HCT116 (cell line): ENCODE measurements at places on chromosomes 6 and 20.
A peak's percentile ranks its signal among the peaks of the same experiment; 100 is the strongest.

- DNase-seq, result no peak
Observed at GRCh38 chr6:38522322-38522721, 117.4 kb downstream of the BTBD9 start.

- DNase-seq, result peak; percentile 27
Observed at GRCh38 chr6:157688960-157689599, 134.0 kb upstream of the SNX9 start.

GRCh38 chr6:33276581-33276863 is 401 bp upstream of the B3GALT4 start:
- DNase-seq, result no peak

- DNase-seq, result no peak
Observed at GRCh38 chr6:158923805-158924498, 76.0 kb downstream of the RSPH3 start.

DNA sequence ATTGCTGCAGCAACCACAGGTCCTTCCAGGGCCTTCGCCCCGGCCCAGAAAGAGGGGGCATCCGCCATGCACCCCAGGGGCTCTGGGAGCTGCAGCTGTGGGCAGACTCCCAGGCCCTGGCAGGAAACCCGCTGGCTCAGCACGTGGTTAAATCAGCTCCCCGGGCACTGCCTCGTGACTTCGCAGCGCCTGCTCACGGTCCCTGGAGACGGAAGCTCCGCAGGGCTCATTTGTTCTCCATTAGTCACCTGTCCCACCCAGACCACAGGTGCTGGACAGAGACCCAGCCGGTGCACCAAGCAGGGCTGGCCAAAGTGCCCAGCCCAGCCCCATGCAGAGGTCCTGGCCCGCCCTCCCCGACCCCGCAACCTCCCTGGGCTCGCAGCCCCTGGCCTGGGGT is 14.7 kb downstream of the KCNQ2 start:
- no peak for DNase-seq

DNA sequence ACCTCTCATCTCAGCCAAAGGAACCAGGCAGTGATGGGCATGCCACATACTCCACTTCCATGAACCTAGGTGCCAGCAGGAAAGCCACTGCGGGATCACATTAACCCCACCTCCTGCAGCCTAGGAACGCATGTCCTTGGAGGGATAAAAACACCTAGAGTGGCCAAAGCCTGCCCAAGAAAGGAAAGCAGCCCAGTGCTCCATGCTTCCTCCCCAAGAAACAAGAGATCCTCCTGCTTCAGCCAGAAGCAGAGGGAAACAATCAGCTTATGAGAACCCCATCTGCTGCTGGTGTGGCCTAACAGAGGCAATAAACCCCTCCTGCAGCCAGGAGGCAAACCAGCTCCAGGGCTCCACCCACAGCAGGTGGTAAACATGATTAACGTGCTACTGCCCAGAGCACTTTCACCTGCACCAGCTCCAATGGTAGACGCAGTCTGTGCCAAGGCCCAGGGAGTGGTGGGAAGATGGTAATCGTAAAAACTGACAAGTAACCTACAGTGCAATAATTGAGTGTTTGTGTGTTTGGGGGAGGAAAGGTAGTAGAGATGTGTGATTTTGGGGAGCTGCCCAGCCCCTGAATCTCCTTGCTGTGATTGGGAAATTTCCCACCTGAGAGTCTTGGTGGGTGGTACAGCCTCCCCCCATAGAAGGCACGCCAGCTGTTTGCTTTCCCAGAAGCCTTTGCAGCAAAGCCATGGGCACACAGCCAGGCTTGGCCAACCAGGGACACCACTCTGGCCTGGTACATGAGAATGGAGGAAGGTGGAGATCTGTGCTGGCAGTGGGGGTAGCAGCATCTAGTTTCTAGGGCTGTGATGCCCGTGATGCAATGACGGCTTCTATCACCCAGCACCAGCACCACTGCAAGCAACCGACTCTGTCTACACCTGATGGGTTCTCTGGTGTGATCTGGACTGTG is 50.6 kb upstream of the TBC1D7 start:
- no peak for DNase-seq

GRCh38 chr6:109977791-109978173 is 329 bp upstream of the GPR6 start:
- no peak for DNase-seq

- DNase-seq, result no peak
Observed at GRCh38 chr20:4490606-4491280, 231.0 kb upstream of the PRND start.

DNA sequence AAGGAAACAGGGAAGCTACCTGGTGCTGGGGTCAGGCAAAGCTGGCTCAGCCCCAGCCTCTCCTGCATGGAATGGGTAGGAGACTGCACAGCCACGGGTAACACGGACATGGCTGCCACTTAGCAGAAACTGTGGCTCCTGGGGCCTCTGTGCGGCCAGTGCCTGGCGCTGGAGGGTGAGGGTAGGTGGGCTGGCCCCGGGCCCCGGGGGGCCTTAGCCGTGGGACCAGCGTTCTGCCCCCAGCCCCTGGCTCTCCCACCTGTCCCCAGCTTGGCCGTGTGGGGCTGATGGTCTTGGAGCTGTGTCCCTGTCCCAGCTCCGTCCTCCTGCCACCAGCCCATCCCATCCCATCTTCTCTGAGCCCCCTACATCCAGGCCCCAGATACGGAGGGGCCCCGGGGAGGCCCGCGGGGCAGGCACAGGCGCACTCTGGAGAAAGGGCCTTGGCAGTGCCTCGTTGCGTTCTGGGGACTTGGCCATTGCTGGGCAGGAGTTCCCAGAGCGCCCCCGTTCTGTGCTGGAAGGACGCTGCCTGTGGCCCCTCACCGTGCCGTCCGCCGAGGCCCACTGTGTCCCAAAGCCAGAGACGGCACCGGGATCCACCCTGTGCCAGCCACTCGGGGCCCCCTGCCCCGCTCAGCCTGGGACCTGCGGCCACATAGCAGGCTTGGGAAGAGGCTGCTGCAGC is 12.2 kb downstream of the CHRNA4 start:
- no peak for DNase-seq

DNA sequence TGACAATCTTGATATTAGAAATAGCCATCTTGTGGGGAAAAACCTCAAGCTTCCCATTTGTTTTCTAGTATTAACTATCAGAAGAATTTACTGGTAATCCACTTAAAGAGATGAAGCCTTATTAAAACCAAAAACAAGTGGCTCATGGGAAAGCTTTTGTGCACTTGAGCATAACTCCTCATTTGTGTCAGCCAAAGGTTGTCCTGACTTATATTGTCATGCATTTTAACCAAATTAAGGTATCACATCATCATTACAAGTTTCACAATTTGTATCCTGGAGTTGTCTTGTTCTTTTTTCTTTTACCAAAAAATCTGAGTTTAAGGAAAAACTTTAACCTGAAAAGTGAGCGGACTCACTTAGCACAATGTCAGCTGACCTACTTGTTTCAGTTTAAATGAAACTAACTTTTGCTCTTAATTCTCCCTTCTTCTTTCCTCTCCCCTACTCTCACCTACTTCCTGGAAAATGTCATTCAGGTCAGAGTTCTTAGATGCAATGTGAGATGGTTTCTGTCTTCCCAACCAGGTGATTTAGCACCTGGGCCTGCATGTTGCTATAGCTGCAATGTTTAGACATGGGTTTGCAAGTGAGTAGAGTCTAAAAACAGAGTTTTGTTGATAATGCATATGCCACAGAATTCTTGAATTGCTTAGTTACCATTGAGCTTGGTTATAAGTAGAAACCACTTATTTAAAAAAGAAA is 82.8 kb downstream of the TNFAIP3 start:
- no peak for DNase-seq

DNA sequence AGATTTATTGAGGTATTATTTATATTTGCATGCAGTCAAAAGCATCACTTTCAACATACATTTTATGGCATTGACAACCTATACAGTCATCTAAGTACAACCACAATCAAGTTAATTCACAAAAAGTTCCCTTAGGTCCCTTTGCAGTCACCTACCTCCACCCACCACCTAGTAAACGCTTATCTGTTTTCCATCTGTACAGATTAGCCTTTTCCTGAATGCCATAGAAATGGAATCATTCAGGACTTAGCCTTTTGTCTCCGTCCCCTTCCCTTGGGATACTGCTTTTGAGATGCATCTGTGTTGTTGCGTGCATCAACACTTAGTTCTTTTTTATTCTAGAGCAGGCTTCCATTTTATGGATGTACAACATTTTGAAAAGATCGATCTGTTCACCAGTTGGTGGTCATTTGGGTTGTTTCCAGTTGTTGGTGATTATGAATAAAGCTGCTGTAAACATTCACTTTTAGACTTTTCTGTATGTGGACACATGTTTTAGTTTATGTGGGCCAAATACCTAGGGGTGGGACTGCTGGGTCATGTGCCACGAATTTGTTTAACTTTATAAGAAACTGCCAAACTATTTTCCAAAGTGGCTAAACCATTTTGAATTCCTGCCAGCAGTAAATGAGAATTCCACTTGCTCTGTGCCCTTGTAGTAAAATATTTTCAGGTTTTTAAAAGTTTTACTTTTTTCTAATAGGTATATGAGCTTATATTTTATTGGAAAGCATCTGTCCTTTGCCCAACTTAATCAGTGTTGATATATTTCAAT is 17.6 kb upstream of the IFNGR1 start:
- no peak for DNase-seq

DNA sequence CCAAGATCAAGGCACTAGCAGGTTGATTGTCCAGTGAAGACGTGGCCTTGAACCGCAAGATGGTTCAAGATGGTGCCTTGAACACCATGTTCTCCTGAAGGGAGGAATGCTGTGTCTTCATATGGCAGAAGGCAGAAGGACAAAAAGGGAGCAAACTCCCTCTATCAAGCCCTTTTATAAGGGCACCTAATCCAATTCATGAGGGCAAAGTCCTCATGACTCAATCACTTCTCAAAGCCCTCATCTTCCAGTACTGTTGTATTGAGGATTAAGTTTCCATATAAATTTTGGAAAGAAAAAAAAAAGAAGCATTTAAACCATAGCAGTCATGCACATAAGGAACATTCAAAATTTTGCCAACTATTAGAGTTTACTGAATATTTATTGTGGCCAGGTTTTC is 29.9 kb upstream of the TSPYL1 start:
- no peak for DNase-seq

DNA sequence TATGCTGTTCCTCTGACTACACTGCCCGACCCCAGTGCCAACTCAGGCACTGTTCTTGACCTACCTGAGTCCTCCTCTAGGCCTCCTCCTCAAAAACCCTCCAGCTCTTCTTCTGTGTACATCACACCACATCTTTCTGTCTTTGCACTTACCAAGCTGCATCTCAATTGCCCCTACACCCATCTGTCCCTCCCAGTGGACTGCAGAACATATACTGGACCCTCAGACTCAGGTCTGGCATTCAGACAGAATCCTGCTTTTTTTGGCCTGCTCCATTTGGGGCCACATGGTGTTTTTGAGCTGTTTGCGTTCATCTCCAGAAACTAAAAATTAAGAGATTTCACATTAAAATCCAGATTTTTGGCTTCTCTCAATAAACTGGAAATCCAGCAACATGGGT is 23.2 kb upstream of the YWHAB start:
- no peak for DNase-seq

DNA sequence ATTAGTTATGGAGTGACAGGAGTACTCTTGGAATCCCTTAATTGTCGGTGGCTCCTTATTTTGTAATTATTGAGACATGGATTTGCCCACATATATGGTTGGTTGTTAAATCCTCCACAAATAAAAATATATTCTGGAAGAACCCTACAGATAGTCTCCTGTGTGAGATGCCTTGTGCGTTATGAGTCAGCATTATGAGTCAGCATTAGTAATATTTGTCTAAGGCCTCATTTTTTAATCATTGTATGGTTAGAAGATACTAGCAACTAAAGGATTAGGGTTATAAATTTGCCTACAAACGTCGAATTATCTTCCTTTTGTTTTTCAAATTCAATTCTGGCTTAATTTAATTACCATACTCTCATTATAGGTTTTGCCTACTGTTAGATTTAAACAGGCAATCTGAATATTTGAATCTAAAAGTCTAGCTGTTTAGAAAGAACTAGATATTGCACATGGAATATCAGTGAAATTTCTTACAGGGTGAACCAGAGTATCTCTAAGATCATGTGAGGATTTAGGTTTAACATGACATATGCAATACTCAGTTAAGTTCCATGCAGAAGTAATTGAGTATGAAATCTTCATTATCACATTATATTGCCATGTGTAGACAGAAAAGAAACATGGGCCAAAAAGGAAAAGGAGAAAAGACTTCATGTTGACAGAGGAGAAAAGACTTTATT is 5.9 kb downstream of the C6orf58 start:
- peak; percentile 58 for DNase-seq

GRCh38 chr20:43825051-43825402 is 89.6 kb upstream of the TOX2 start:
- DNase-seq, result no peak

- no peak for DNase-seq
Observed at GRCh38 chr20:531608-532007, 12.0 kb downstream of the CSNK2A1 start.

DNA sequence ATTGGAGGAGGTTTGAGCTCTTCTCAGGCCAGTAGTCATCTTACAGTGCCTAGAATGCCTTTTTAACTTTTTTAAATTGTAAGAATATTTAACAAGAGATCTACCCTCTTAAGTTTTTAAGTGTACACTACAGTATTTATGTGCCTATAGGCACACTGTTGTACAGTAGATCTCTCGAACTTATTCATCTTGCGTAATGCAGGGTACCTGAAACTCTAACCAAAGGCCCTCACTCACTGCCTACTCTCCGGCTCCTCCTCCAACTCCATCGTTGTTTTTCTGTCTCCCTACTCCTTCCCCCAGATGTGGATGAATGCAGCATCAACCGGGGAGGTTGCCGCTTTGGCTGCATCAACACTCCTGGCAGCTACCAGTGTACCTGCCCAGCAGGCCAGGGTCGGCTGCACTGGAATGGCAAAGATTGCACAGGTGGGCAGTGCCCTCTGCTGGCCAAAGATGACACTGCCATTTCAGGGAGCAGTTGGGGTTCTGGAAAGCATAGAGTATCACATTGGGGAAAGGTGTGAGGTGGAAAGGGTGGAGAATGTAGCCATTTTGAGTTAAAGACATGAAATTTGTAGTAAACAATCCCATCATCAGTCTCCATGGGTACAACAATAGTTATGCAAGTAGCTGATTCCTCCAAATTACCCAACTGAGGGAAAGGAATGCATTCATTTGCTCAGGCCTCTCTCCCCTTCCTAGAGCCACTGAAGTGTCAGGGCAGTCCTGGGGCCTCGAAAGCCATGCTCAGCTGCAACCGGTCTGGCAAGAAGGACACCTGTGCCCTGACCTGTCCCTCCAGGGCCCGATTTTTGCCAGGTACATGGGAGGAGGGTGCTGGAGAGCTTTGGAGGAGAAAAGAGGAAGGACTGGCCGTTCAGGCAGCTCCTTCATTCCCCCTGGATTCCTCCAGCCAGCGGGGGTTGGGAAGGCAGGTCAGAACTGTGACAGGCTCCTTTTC is 18.4 kb upstream of the ZNF76 start:
- peak; percentile 38 for DNase-seq
